CD4-positive, alpha-beta T cell treated with Interleukin-21 for 1 hour (primary cell): ENCODE measurements at places on chromosomes 16 and 17.

DNA sequence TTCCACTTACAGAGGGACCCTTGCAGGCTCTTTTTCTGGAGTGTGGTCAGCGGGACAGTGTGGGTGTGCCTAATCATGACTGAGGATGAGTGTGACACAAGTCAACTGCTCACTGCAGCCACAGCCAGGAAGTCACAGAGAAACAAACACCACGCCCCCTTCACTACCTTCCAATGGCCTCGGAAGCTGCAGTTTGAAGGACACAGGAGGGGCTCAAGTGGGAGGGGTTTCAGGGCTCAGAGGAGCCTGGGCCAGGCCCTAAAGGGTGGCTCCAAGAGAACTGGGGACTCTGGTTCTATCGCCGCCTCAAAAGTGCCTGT lies 116.2 kb upstream of the SDK2 start:
- no peak for DNase-seq

- DNase-seq = no peak
These were observed 12.0 kb downstream of the CHST6 start for GRCh38 chr16:75483222-75483621.

- DNase-seq = peak; percentile 74
These were observed at the start of gene TNFRSF12A for GRCh38 chr16:3020247-3020603. Gene TNFRSF12A, plus strand, starts transcription at chr16:3020368. Its CDS starts 30 bp downstream, at chr16:3020398.

GRCh38 chr16:61332461-61332860 lies 703.8 kb downstream of the CDH8 start:
- no peak for DNase-seq

DNA sequence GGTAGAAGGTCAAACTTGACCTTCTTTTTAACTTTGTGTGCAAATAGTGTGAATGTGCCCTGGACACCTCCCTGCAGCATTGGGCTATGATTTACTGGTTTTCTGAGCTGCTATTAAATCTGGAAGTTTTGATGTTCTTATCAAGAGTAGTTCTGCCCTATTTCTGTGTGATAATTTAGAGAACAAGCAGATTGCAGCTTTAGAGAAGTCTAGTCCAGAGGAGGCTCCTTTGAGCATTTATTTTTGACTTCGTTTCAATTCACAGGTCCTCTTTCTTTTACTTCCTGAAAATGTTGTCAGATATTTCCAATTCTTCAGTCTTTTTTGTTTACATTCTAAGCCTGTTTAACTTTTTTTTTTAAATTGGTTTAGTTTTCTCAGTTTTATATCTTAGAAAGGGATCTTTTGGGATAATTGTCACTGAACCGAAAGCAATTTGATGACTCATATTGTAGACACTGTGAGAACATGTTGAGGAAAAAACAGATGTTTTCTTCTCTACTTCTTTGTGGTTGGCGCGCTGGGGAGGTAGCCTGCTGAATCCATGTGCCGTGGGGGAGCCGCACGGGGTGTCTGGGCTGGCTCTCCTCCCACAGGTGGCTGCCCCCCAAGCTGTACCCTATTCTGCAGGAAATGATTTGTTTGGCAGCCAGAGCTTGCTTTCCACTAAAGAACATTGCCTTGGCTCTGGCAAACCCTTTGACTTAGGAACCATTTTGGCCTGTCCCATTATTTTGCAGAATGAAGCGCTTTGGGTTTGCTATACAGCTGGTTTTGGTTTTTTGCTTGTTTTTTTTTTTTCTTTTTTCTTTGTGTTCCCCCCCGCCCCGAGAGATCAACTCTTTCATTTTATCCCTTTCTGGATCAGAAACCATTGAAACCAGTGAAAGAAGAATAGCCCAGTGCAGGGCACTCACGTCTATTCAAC lies 53.4 kb downstream of the MFSD11 start:
- peak; percentile 28 for DNase-seq

GRCh38 chr17:21679256-21680146 lies 12.8 kb upstream of the KCNJ18 start:
- DNase-seq = no peak

- DNase-seq = peak; percentile 81
These were observed 70.9 kb downstream of the CNGB1 start for GRCh38 chr16:57899771-57900661.

- no peak for DNase-seq
These were observed 127.2 kb upstream of the RCVRN start for GRCh38 chr17:10032118-10032852.

- DNase-seq = peak; percentile 37
These were observed 229.6 kb downstream of the MRTFB start for GRCh38 chr16:14300705-14301168.

DNA sequence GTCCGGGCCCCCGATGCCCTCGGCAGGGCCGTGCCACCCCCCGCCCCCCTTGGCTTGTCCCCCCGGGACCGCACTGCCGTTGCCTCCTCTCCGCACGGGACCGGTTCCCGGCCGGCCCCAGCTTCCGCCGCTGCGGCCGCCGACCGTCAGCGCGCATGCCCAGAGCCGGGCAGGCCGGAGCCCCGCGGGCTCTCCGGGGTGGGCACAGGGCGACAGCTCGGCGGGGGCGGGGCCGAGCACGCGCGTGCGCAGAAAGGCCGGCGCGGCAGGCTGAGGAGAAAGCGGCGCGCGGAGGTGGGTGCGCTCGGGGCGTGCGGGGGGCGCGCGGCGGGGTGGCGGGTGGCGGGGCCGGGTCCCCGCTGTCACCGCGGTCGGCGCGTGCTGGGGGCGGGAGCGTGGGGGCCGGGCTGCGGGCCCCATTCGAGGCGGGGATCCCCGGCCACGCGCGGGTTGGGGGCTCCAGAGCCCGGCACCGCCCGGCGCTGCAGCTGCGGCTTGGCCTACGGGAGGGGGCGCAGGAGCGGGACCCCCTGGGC lies at the start of gene TBC1D24:
Gene TBC1D24 (plus strand): TSS at position 251 of the 536 bp plus-strand sequence. CDS start 21,022 bp downstream, outside the sequence.
- DNase-seq = peak; percentile 86

DNA sequence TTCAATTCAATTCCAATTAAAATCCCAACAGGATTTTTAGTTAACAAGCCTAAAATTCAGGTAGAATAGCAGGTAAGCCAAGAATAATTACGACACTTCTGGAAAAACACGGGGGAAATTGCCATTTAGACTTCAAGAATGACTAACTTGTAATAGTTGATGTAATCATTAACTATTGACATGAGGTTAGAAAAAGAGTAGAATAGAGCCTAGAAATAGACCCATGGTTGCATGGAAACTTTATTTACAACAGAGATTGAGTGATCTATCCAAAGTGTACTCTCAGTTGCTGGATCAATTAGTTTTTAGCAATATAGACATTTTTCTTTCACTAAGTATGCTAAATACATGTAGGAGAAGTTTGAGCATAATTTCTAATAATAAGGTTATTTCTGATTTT lies 3.6 kb upstream of the SLC13A5 start:
- DNase-seq = no peak

GRCh38 chr17:66488864-66489263 lies 186.5 kb downstream of the PRKCA start:
- no peak for DNase-seq

GRCh38 chr17:27635275-27635823 lies 4.4 kb downstream of the LGALS9 start:
- no peak for DNase-seq

- DNase-seq = no peak
These were observed 201.9 kb upstream of the CDH11 start for GRCh38 chr16:65323655-65324237.

DNA sequence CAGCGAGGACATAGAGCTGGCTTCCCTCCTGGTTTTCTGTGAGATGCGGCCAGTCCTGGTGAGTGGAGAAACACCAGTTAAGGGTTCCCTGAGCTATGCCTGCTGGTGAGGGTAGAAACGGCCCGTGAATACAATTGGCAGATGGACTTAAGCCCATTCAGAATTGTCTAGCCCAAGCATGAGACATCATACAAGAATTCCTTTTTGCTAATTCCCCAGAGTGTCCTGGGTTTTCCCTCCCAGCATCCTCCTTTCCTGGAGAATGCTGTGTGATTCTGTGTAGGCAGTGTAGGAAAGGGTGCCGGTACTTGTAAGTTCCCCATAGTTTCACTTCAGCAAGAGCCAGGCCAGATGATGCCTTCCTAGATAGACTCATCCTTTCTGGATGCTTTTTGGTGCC lies 65.1 kb downstream of the SDR42E1 start:
- DNase-seq = no peak

DNA sequence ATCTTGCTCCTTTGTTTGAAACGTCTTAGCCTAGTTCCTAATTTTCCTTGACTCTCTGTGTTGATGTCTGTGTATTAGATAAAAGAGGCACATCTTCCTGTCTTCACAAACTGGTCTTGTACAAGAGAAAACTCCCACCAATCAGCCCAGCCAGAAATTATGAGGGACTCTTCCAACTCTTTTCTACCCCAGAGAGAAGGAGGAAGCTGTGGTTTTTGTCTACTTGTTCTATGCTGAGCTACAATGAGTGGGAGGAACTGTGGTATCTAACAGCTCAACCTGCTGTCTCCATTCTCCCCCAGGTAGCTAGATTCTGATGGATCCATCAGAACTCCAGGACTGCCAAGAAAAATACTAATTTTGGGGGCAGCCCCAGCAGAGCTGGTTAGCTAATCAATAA lies 392.5 kb downstream of the HS3ST3B1 start:
- no peak for DNase-seq

GRCh38 chr17:12390631-12391030 lies 275.1 kb upstream of the MYOCD start:
- DNase-seq = no peak

- DNase-seq = no peak
These were observed 488 bp downstream of the C17orf113 start for GRCh38 chr17:42049834-42050392.

GRCh38 chr17:46901291-46901690 lies 21.7 kb upstream of the GOSR2 start:
- DNase-seq = no peak

DNA sequence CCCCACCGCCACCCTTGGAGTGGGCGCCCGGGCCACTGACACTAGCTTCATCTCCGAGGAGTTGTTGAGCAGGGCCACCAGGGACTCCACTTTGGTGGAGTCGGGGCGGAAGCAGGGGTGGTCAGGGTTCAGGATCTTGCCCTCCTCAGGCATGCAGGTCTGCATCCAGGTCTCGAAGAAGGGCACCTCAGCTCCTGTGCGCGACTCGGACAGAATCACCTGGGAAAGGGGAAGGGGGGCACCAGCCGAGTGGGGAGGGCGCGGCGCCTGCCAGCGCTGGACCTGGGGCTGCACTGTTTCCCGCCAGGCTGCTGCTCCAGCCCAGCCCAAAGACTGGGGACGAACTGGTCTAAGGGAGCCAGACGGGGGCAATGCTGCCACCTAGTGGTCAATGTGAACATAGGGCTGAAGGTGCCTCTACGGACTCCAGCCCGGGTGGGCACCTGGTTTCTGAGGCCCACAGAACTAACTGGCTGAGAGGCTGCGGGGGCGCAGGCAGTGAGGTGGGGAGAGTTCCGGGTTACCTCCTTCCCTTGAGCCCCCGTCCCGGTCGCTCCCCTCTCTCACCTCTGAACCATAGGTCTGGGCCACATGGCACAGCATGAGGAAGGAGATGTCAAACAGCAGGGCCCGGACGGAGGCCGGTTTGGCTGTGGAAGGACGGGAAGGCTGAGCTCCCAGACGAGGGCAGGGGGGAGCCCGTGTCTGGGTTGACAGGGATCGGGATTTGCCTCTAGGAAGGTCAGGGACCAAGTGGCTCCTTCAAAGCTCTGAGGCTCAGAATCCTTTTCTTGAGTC lies 11.8 kb downstream of the CSF3 start:
- peak; percentile 76 for DNase-seq

DNA sequence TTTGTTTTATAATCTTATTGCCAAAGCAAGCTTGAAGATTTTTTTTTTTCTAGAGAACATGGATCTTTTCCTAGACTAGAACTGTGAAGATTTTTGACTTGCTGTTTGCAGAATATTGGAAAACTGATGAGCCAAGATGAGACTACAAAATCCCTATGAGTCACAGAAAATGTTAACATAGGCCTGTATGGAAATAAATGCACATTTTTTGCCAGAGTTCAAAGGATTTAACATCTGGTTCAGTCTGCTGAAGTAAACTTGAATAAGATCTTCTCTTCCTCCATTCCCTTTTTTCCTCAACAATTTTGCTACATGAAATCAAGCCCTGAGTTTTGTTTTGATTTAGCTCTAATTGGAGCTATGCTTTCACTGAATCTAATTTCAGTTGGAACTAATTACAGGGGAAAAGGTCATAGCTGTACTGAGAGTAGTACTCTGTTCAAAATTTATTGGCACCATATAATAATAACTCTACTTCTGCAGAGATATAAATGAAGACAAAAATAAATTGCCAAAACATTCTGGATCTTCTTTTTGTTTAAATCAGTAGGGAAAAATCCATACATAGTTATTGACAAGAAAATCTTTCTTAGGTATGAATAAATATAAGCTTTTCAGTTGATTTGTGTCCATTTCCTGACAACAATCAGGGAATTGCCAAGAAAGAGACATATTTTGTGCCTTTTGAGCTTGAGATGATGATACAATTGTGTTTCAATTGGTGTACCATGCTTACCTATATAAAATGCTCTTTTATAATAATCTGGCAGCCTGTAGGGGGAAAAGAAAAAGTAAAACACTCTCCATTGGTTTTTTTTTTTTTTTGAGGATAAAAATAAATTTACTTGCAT lies 387.5 kb upstream of the GOT2 start:
- DNase-seq = no peak

GRCh38 chr17:66849851-66850580 lies 15.1 kb downstream of the CACNG5 start:
- no peak for DNase-seq

DNA sequence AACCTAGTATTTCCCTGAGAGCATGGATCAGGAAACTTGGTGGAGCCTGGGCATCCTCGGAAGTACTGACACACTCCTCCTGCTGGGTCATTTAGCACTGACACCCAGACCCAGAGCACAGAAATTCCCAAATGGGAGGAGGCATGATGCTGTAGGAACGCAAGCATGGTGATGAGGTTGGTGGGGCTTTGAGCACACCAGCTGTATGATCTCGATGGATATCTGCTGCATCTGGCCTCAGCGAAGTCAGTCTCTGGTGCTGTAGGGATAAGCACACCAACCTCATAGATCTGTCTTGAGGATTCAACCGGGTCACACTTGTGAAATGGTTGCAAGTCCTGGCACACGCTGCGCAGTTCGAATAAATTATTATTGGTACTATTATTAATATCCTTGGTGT lies 52.5 kb downstream of the SHISA6 start:
- DNase-seq = no peak

GRCh38 chr16:78189121-78189520 lies 89.7 kb downstream of the WWOX start:
- DNase-seq = no peak

DNA sequence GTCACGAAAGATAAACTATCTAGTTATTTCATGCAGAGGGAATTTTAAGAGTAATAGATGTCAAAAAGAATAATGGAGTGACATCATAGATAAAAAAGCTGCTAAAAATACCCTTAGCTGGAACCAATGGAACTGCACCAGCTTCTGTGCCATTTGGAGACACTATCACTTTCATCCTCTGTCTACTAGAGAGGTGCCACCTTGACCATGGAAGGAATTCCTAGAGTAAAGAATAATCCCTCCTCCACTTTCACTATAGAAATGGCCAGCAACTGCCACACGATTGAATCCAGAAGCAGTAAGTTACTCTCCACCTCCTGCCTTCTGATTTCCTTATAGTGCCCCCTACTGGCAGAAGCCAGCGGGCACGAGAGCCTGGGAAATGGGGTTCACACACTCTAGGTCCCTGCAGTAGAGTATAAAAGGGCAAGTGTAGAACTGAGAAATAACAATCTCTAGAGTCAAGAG lies 2.8 kb upstream of the ALDH3A2 start:
- DNase-seq = peak; percentile 67
